ENCODE measurements at places on chromosomes 5 and 9.

GRCh38 chr9:88831713-88832407 is 159.4 kb upstream of the S1PR3 start:
- no peak for DNase-seq

- DNase-seq: no peak
Measured at GRCh38 chr5:1175015-1175414, 26.4 kb upstream of the SLC6A19 start.

- DNase-seq: no peak
Measured at GRCh38 chr5:53817183-53817582, 256.7 kb downstream of the NDUFS4 start.

DNA sequence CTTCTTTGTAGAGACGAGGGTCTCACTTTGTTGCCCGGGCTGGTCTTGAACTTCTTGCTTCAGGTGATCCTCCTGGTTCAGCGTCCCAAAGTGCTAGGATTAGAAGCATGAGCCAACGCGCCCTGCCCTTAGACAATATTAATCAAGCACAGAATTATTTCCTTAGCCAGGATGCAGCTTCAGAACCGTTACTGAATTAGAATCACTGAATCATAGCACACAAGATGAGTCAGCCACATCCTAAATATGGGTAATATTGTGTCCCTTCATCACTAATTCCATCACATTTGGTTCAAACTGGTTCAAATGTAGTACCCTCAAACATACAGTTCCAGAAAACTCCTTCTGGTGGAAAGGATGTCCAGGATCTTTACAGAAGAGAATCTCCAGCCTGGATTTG is 82.7 kb downstream of the BNC2 start:
- no peak for DNase-seq

DNA sequence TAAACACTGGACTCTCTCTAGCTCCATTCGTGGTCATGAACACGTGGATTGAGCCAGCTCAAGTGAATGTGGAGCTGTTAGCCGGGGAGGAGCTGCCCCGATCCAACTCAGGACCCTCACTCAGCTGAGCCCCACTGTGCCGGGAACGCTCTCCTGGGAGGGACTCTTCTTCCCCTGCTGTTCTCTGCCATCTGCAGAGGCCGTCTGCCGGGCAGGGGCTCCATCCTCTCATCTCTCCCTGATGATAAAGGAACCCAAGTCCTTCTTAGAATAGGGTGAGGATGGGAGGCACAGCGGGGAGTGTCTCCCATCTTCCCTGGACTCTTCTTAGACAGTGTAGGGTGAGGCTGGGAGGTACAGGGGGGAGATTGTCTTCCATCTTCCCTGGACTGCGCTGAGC is 120.5 kb upstream of the IRX4 start:
- DNase-seq: no peak

- no peak for DNase-seq
Measured at GRCh38 chr9:136275655-136276429, 28.1 kb downstream of the CCDC187 start.

- DNase-seq: no peak
Measured at GRCh38 chr9:95981761-95982390, 106.4 kb downstream of the ERCC6L2 start.

GRCh38 chr9:109473329-109473728 is 24.8 kb downstream of the PTPN3 start:
- DNase-seq: no peak

DNA sequence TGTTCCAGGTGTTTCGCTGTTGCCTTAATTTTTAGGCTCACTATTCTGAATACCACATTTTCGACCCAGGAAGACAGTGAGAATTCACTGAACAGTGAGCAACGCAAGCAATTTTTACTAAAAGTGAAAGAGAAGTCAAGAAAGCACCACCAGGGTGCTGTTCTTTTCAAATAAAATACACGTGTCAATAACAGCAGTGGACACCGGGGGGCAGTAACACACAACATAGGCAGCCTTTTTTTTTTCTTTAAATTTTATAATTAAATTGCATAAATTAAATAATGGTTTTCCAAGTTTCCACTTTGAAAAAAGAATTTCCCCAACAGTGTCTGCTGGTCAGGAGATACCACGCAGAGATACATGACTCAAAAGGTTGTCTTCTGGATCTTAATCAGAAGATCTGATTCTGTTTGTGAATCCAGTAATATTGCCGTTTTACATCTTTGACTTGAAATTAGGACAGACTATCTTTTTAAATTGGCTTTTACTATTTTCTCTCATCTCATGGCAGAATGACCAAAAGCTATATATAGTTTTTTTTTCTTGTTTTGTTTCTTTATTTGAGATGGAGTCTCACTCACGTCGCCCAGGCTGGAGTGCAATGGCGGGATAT is 47.1 kb upstream of the SH3GL2 start:
- no peak for DNase-seq

GRCh38 chr5:153823036-153823435 is 215.7 kb downstream of the FAM114A2 start:
- no peak for DNase-seq

GRCh38 chr5:151661968-151662732 is 24.6 kb downstream of the SPARC start:
- DNase-seq: no peak

DNA sequence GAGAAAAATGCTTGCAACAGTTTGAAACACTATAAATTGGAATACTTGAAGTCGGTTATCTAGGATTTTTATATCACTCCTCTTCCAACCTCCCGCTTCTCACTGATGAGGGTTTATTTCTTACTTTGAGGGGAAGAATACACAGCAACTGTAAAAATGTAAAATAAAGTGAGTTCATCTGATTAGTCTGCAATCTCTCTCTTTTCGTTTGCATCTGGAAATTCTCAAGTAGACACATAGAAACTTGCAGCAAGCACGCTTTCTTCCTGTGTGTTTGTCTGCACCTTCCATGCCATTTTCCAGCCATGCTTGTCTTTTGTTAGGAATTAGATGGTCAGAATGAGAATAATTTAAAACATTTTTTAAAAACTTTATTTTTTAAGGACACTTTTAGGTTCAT is 45.1 kb upstream of the TAF11L2 start:
- DNase-seq: no peak

- DNase-seq: no peak
Measured at GRCh38 chr9:34520505-34521385, 2.0 kb downstream of the ENHO start.

- no peak for DNase-seq
Measured at GRCh38 chr5:76672242-76672641, 43.7 kb upstream of the F2R start.

GRCh38 chr5:116573702-116574366 is 789 bp downstream of the SEMA6A start:
- no peak for DNase-seq
